ENCODE measurements at places on chromosomes 2 and 18. TPM values are rescaled to one million over a fixed set of nuclear protein-coding genes. Genes with fewer than 3 reads are reported as not detected.

The SLC5A7 gene
- total RNA-seq: not detected

The INO80C gene
- total RNA-seq: 9.5 TPM

The ALPI gene
- total RNA-seq: 390 TPM

The TLX2 gene
- total RNA-seq: 1.7 TPM

The RPIA gene
- 16.9 TPM for total RNA-seq

The INPP1 gene
- total RNA-seq: 30.6 TPM

GRCh38 chr2:134536296-134536695 is 182.5 kb downstream of the TMEM163 start:
- no peaks in the 10 kb centered on the region for H3K27me3 ChIP-seq

GRCh38 chr2:62263076-62263715 is 67.3 kb downstream of the B3GNT2 start:
- DNase-seq: no peak
- no peak overlapping the region for H3K4me3 ChIP-seq
- H3K36me3 ChIP-seq: no peaks in the 10 kb centered on the region

- H3K27me3 ChIP-seq: no peaks in the 10 kb centered on the region
- H3K27ac ChIP-seq: no peak overlapping the region
- H3K4me1 ChIP-seq: no peaks in the 10 kb centered on the region
- H3K4me3 ChIP-seq: no peak overlapping the region
- no peak for DNase-seq
- no peaks in the 10 kb centered on the region for H3K36me3 ChIP-seq
Measured at GRCh38 chr2:60298006-60298696, 255.3 kb downstream of the BCL11A start.

DNA sequence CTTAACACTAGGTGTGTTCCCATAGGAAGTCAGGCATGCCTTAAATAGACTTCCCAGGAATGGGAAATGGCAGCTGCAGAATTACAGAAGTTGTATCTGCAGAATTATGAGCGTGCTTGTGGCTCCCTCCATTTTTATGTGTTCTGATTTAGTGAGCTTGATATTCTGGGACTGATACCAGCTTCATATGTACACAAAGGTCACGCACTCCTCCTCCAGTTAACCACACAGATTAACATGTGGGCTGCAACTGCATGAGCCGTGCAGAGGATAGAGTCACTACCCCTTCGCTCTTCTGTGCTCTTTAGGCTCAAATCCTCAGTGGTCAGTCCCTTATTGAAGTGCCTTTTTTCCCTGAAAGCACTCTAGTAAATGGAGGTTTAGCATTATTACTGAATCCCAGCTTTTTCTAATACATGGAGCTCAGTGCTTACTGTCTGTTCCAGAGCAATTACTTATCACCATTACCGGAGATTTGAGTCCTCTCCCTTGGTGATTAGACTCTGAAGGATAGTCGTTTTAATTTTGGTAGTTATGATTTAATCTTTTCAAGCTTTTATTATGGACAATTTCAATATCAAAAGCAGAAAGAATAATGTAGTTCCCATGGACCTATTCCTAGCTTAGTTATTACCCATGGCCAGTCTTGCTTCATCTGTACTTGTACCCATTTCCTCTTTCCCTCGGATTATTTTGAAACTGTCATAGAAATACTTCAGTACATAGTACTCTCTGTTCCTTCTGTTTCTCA is 238.3 kb downstream of the PRKCE start:
- H3K27ac ChIP-seq: no peak overlapping the region
- no peaks in the 10 kb centered on the region for H3K36me3 ChIP-seq
- no peaks in the 10 kb centered on the region for H3K27me3 ChIP-seq
- H3K4me1 ChIP-seq: peaks cover 42% of the 10 kb centered on the region
- no peak for DNase-seq
